Fibroblast of skin of left biceps (primary cell): ENCODE measurements at places on chromosomes 1 and 21.
A peak's percentile ranks its signal among the peaks of the same experiment; 100 is the strongest.

- DNase-seq = peak; percentile 37
Observed at GRCh38 chr1:8396083-8396785, 78.3 kb downstream of the SLC45A1 start.

DNA sequence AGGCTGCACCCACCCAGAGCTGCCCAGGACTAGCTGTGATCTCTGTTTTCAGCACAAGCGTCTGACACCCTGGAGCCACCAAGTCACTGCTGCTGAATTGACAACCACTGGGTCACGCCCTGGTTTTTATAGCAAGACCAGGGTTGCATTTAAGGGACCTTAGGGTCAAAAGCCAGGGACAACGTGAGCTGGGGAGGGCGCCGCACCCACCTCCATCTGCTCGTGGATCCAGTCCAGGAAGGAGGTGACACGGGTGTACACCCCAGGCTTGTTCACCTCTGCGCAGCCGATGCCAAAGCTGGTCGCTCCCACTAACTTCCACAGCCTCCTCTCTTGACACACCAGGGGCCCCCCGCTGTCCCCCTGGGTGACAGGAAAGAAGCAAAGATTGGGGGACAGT lies 9.2 kb upstream of the TFF1 start:
- no peak for DNase-seq

DNA sequence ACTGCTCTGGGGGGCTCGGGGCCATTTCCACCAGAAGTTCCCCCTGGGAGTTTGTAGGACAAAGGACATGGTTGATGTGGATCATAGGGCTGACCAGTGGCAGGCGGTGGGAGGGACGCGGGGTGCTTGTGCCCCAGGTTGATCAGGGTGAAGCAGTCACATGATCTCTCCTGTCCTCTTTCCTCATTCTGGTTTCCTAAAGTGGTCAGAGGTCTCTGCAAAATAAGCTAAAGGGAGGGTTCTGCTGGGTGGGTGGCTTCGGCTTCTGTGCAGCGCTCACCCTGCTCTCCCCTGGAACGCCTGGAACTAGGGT lies 9.2 kb downstream of the PDXK start:
- no peak for DNase-seq

GRCh38 chr1:199545780-199546179 lies 481.7 kb upstream of the NR5A2 start:
- DNase-seq = no peak

DNA sequence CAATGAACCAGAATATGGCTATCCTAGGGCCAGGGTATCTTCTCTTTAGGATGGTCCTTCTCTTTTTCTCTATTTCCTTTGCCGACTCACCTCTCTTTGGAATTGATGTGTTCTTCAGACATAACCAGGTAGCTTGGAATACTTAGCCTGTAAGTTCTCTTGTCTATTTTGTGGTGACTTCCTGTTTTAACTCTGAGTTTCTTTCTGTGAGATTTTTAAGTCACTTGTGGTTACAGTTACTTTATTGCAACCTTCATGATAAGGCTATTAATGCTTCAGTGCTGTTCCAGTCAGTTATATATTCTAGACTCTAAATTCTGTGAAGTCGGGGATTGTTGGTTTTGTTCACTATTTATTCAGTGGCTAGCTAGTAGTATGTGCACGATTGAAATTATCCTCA lies 46.2 kb downstream of the DISP1 start:
- no peak for DNase-seq

- DNase-seq = no peak
Observed at GRCh38 chr21:37766129-37766528, 150.1 kb downstream of the KCNJ6 start.

- DNase-seq = no peak
Observed at GRCh38 chr1:203799971-203800370, 4.5 kb downstream of the ZBED6 start.

DNA sequence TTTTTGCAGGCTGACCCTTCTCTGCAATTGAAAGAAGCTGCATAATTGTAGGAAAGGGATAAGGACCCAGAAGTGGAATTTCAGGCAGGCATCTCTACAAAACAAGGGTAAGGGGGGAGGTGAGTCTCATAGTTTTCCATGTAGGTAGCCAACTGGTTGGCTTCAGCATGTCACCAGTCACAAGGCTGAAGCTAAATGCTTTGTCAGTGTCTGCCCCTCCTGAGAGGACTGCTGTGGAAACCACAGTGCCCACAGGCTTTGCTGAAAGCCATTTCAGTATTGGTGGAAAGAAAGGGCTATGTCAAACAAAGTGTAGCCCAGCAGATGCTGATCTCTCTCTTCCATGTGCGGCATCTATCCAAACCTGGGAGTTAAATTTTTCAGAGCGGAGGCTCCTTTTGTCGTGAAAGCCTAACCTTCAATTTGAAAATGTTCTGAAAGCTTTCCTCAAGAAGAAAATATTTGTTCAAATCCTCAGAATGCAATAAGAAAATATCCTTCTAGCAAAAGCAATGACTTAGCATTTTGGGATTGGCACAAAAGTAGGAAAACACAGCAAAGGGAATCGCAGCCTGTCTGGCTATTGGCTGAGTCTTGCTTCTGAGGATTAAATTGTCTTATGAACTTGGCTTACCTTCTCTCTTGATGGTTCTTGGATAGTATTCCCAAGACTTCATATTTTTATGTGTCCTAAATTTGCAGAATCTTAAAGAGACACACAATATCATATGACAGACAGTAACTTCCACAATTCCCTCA lies 591.7 kb downstream of the PLPP3 start:
- no peak for DNase-seq

DNA sequence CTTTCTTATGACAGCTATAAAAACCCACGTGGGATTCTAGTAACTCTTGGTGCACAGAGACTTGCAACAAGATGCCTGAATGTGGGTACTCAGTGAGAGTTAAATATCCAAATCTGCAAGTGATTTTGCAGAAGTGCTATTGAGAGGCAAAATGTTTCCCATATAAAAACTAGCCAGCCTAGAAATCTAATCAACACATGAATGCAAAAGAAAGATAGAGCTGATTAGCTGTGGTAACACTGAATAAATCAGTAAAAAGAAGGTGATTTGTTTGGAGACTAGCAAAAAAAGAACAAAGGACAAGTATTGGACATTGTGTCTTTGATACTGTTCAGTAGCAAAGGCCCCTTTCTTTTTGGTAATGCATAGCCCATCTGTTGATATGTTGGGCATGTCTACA lies 213.7 kb upstream of the SGIP1 start:
- DNase-seq = no peak

DNA sequence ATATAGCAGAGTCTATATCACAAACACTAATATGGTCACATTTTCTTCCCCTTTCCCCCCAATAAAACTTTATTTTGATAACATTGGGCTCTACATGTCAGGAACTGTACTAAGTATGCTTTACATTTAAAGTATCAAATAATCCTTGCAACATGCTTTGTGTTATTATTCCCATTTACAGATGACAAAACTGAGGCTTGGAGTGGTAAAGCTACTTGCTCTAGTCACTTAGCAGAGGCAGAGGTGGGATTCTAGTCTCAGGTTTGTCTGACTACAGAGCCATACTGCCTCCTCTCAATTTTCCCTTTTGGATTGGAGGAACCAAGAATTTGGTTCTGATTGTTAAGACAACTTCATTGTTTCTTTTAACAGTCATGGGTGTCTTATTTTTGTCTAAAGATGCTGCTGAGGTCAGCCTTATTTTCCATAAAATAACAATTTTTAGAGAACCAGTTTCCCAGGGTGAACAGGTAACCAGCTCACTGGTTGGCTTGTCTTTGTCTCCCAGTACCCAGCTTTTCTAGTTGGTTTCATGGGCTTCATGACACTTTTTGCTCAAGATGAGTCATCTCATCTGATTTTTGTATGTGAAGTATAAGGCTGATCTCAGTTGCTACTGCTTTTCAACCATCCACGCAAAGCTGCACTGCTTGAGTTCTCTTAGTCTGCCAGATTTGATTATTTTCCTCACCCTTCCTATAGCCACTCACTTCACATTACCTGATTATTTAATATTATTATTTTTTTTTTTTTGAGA lies 81.0 kb upstream of the ARID1A start:
- no peak for DNase-seq

DNA sequence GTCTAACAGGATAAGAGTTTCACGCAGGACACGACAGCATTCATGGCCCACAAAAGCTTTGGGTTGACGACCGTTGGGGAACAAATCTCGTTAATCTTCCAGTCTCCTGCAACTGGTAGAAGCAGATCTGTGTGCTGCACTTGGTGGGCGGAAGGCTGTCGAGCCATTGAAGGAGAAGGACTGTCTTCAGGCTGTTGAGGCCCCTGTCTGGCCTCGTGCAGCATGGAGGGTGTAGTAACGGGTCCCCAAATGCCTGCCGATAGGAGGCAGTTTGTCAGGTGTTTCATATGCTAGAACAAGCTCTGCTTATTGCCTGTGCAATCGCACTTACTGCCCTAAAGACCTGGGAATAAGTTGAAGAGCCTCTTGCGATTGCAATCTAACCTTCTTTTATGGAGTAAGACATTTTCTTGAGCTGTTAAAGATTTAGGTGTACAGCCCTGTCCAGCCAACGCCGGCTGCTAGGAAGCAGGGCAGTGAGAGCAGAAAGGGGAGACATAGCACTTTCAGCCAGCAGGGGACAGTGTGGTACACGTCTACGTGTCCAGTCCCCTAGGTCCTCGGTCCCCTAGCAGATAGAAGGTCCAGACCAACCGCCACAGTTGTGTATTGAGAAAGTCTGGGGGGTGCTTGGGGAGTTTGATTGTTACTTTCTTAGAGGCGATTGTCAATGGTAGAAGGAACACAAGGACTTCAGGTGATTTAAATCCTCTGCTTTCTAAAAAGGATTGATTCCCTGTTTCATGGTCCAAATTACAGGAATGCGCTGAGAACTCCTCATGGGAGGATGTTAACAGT lies 102.3 kb upstream of the TMPRSS2 start:
- no peak for DNase-seq

GRCh38 chr1:62301726-62302390 lies 17.4 kb downstream of the KANK4 start:
- DNase-seq = no peak
